NCI-H1436 (cell line): ENCODE measurements at places on chromosomes 6 and 20.

DNA sequence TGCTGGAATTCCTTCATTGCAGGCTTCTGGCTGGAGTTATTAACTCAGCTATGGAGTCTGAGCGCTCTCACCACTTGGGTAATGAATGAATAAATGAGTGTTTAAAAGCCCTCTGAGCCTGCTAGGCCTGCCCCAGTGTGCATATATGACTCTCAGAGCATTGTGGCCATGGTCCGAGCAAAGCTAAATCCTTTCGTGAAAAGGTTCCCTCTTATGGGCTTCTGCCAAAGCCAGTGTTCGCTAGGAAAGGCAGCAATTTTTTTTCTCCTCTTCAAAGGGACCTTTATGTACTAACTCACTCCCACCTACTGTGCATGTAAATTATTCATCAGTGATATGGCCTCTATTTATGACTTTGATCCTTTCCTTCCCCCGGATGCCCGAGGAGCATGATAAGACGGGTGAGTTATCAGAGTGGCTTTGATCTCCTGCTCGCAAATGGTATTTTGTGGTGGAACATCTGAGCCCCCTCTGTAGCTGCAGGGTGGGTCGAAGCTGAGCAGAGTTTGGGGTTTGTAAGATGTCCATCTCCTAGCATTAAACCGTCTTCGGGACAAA is 88.6 kb downstream of the LINC00237 start:
- DNase-seq: no peak

GRCh38 chr6:37116326-37116725 is 53.6 kb upstream of the PIM1 start:
- DNase-seq: no peak

GRCh38 chr20:32241807-32242206 is 34.1 kb downstream of the POFUT1 start:
- no peak for DNase-seq

DNA sequence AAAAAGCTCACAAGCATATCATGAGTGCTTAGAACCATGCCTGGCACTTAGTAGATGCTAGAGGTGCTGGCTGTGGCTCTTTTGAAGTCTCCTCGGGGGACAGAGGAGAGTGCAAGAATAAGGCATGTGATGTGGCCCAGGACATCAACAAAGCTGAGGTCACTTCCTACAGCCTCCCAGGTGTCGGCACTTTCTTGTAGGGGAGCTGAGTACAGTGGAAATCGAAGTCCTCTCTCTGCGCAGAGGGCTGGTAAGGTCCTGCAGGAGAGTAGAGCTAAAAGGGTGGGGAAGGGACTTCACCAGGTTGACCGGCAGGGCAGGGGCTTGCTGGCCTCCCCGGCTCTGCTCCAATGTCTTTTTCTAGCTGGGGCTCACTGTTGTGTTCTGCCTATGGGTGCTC is 11.2 kb downstream of the SLC13A3 start:
- no peak for DNase-seq

GRCh38 chr6:122372647-122373046 is 26.8 kb upstream of the HSF2 start:
- peak; percentile 5 for DNase-seq

GRCh38 chr6:16872543-16873235 is 111.4 kb upstream of the ATXN1 start:
- no peak for DNase-seq

DNA sequence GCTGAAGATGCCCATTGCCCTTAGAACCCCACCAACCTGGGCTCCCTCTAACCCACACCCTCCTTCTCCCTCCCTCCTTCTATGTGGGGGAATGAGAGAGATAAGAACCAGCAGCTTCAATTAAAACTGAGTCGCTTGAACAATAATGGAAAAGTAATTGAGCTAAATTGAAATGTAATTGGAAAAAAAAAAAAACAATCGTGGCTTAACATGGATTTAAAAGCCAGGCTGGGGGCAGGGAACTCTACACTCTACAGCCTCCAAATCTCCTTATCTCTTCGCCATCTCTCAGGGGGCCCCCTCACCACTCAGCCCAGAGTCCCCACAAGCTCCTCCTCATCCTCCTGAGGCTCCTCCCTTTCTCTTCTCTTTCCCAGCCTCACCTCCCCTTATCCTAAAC is 83.2 kb downstream of the MDGA1 start:
- no peak for DNase-seq

DNA sequence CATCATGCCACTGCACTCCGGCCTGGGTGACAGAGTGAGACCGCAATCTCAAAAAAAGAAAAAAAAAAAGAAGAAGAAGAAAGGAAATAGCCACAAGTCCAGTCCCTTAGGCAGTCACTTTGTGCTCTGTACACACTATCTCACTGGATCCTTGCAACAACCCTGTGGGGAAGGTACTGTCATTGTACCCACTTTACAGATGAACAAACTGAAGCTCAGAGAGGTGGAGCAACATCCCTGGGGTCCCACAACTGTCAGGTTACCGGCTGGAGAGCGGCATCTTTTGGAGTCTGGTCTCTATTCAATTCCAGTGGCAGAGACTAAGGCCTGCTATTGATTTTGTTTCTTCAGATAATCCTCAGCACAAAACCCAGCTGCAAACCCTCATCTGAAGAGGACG is 12.2 kb downstream of the BPIFA2 start:
- no peak for DNase-seq

- DNase-seq: no peak
These were observed 7.0 kb upstream of the BEND6 start for GRCh38 chr6:56947924-56948323.

DNA sequence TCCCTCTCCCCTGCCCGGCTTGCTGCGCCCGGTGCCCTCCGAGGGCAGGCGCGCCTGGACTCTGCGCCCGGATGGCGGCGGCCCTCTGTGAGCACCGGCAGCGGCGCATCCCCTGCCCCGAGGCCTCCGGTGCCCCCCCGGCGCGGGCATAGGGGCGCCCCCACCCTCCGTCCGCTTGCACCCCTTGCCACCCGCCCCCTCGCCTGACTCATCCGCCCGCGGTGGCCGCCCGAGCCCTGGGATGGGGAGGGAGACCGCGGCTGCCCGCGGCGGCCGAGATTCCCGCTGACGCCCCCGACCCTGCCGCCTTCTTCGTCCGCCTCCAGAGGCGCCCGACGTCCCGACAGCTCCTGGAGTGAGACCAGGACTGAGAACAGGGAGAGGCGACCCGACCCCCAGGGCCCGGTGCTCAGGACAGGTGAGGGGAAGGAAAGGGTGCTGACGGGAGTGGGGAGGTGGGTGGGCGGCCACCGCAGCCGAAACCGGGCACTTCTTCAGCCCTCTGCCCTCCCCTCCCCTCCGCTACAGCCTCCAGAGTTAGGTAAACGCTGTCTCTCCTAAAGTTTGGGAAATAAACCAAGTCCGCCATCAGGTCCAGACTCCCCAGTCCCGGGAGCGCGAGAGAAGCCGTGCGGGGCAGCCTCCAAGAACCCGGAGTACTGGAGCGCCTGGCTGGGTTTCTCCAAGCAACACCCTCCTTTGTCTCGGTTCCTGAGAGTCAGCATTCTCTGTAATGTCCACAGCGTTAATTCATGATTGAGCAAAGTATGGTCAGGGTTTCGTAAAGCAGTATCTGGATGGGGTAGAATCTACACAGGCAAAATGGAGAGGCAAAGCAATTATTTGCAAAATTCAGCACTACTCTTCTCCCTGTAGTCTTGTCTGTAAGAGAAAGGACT is 539 bp downstream of the TMEM200A start:
- no peak for DNase-seq
